ENCODE measurements at places on chromosomes 7 and 10. TPM values are rescaled to one million over a fixed set of nuclear protein-coding genes. Genes with fewer than 3 reads are reported as not detected.

GRCh38 chr10:84407388-84408049 is 79.1 kb downstream of the CCSER2 start:
- no peak for DNase-seq

GRCh38 chr10:126301701-126302475 is 86.4 kb downstream of the ADAM12 start:
- no peak for DNase-seq

DNA sequence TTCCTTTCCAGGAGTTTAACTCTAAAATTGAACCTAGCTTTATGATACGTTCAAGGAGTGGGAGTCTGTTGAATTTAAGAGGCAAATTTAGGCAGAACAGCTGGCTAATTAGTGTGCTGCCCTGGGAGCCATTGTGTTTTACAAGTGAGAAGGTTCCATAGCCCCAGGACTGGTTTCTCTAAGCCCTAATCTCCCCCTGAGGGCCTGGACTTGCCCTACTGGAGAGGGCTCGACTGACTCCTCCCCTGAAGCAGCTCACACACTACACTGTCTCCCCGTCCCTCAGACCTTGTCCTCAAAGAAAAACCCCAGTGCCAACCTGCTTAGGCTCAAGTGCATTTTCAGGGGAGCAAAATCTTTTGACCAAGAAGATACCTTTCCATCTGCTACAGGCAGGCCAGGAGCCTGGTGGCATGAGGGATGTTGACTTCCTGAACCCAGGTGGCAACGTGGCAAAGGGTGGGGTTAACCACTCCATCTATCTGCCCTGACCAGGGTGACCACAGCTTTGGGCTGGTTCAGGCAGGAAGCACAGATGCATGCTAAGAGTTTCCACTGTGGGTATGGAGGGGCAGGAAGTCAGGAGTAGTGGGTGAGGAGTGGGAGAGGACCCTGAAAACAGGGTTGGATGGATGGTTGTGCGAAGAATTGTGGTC is 68.9 kb upstream of the CARD11 start:
- DNase-seq: peak; percentile 37

DNA sequence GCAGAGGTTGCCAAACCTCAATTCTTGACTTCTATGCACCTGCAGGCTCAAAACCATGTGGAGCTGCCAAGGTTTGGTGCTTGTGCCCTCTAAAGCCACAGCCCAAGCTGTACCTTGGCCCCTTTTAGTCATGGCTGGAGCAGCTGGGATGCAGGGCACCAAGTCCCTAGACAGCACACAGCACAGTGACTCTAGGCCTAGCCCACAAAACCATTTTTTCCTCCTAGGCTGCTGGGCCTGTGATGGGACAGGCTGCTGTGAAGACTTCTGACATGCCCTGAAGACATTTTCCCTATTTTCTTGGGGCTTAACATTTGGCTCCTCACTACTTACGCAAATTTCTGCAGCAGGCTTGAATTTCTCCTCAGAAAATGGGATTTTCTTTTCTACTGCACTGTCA is 27.8 kb upstream of the LRRN3 start:
- DNase-seq: no peak

MYL10 gene
- not detected for total RNA-seq

Measured in hematopoietic multipotent progenitor cell (in vitro differentiated cells).